ENCODE measurements at places on chromosomes 7 and 10.

- no peak for DNase-seq
Observed at GRCh38 chr10:86020134-86020533, 346.5 kb downstream of the GRID1 start.

GRCh38 chr10:69338547-69339450 is 60.5 kb downstream of the HK1 start:
- DNase-seq = no peak

- peak; percentile 29 for DNase-seq
Observed at GRCh38 chr10:79431891-79432831, 13.3 kb downstream of the ZCCHC24 start.

- no peak for DNase-seq
Observed at GRCh38 chr7:92631067-92631849, 41.1 kb upstream of the FAM133B start.

- no peak for DNase-seq
Observed at GRCh38 chr7:92625617-92626016, 35.4 kb upstream of the FAM133B start.

DNA sequence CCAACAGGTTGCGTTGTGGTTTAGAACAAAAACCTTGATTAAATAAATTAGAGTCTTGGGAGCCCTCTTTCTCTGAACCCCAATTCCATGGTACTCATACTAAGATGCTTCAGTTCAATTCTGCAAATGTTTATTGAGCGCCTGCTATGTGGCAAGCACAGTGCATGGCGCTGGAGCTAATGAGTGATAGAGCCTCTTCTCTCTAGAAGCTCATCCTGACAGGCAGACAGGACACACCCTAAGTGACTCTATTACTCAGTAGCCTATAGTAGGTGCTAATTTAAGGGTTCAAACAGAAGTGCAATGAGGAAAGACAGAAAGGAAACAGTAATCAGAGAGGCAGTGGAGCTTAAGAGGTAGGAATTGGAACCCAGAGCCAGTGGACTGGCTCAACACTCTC is 124.4 kb upstream of the C7orf33 start:
- no peak for DNase-seq
